ENCODE measurements at places on chromosomes 16 and 17.
A peak's percentile ranks its signal among the peaks of the same experiment; 100 is the strongest.

DNA sequence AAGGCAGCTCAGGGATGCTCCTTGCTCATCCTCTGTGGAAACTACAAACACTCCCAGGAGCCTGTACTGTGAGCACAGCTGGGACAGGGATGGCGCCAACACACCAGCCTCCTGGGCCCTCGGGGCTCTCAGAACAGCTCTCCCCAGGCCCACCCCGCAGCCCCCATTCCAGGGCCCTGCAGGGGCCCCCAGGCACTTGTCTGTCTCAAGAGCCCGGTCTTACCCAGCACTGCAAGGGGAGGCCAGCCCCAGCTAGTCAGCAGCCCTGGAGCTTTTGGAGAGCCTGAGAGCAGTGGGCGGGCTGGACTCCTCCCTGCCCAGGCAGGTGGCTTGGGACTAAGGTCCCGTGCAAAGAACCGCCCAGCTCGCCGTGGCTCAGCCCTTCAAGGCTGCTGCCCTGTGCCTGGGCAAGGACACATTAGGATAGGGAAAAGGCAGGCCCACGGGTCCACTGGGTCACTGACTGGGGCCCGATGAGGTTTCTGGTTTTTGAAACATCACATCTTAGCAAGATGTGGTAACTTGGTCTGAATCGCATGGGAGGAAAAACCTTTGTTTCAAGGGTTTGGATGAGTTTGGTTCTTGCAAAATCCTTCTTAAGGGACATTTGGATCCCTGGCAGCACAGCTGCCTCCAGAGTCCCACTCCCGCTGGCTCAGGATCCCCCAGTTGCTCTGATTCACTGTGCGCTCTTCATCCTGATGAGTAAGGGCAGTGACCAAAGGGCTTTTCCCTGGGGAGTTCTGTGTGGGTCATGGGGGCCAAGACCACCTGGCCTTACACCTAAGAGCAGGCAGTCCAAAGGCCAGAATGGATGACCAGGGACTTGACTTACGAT, 2.8 kb downstream of the DNASE1L2 start:
- DNase-seq = no peak

GRCh38 chr16:26263406-26263805, 571.6 kb downstream of the HS3ST4 start:
- DNase-seq = peak; percentile 29

- DNase-seq = no peak
Measured at GRCh38 chr16:74565378-74565777, 41.5 kb downstream of the GLG1 start.

DNA sequence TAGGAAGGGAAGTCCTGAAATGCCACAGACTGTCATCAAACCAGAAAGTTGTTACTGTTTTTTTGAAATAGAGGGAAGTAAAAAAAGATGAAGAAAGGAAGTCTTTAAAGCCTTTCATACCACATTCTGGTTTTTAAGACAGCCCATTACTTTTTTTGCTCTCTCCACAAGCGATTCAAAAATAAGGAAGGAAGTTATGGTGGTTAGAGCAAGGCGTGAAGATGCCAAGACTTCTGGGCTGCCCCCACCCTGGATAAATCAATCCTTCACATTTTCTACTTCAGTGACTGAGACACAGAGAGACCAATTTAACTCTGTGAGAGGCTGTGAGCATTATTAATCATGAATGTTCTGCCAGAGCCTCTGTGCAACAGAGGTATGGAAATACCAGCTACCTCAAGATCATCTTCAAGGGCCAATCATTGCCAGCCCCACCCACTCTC, 82.3 kb upstream of the BCAR1 start:
- DNase-seq = no peak

DNA sequence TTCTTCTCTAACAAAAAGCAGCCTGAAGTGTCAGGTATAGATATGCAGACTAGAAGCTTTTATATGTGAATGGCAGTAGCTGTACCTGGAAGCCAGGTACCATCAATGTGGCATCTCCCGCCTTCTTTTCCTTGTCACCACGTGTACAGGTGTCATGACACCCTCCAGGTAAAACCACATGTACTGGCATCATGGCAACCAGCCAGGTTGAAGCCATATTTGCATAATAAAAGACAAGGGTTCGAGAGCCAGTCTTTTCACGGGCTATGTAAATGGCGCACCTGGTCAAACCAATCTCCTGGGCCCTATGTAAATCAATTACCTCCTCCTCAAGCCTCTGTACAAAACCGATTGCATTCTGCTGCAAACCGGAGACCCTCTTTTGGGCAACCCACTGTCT, 541.3 kb downstream of the CDH11 start:
- DNase-seq = no peak

DNA sequence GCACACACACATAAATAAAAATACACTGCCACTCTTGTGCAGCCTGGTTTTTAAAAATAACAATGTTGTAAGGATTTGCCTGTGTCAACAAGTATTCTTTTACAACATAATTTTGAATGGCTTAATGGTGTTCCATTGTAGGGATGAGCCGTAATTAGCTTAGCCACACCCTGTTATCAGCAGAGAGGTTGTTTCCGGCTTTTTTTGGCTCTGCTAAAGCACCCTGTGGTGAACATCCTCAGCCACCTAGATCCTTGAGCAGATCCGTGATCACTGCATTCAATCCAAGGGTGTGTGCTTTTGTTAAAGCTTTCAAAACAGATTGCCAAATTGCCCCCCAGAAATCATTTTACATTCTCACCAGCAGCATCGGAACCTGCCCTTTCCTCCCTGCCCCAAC, 7.0 kb downstream of the KATNB1 start:
- no peak for DNase-seq

- DNase-seq = no peak
Measured at GRCh38 chr16:58128711-58129096, 477 bp downstream of the CFAP20 start.

DNA sequence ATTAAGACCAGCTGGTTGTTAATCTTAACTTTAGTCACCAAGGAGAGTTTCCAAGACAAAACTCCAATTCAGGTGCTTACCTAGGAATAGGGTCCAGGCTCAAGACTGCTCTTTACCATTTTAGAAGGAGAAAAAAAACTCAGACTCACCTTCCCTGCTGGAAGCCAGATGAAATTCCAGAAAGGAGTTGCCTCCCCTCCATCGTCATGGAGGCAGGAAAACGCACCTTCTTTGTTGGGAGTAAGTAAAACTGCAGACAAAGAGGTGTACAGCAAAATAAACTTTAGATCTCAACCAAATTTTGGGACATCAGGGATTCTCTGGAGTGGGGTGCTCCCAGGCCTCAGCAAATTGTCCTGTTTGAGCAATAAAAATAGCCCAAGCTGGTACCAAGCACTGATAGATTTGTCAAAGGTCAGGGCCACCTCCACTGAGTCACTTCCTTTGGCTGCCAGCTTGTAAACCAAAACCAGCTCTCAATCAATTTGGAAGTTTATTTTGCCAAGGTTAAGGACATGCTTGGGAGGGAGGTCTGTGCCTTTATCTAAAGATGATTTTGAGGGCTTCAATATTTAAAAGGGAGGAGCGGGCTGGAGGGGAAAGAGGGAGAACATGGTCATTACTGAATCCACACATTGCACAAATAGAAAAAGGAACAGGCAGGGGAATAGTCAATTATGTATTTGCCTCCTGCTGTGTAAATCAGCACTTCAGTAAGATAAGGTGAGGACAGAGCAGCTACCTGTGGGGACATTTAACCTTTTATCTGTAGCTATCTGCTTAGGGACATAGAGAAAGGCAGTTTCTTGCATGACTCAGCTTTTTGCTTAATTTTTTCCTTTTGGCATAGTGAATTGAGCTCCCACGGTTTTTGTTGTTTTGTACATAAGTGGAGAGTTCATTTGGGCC, 1.5 kb upstream of the ALDH3A2 start:
- no peak for DNase-seq

DNA sequence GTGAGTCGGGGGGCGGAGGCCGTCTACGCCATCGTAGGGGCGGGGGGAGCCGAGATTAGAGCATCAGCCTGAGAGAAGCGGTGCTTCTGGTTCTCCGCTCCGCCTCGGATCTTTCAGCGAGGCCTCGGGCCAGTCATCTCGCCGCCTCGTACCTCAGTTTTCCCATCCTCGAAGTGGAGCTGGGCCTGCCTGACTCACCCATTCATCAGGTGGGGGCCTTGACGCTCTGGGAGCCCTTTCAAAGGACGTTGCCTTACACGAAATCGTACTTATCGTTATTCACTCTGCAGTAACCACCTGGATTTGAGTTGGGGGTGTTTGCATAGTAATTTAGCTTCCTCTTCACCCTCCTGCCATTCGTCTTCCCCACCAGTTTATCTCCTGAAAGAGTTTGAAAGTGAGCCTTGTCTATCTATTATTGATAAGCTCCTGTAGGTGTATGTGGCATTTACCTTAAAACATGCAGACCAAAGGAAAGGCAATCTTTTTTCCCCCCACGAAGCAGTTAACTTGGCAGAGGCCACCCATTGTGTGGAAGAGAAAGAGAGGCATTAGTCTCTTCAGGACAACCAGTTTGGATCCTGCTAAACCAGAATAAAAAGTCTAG, 674 bp downstream of the TAF15 start:
- no peak for DNase-seq

- no peak for DNase-seq
Measured at GRCh38 chr16:48215738-48216137, 28.4 kb upstream of the LONP2 start.

DNA sequence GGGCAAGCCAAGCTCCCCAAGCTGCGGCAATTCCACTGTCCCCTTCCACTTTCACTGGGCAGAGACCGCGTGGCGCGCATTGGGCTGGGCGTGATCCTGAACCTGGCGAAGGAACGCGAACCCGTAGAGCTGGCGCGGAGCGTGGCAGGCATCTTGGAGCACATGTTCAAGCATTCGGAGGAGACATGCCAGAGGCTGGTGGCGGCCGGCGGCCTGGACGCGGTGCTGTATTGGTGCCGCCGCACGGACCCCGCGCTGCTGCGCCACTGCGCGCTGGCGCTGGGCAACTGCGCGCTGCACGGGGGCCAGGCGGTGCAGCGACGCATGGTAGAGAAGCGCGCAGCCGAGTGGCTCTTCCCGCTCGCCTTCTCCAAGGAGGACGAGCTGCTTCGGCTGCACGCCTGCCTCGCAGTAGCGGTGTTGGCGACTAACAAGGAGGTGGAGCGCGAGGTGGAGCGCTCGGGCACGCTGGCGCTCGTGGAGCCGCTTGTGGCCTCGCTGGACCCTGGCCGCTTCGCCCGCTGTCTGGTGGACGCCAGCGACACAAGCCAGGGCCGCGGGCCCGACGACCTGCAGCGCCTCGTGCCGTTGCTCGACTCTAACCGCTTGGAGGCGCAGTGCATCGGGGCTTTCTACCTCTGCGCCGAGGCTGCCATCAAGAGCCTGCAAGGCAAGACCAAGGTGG, 9.8 kb downstream of the SARM1 start:
- no peak for DNase-seq

- DNase-seq = peak; percentile 5
Measured at GRCh38 chr16:27169511-27170071, 33.7 kb upstream of the KDM8 start.

DNA sequence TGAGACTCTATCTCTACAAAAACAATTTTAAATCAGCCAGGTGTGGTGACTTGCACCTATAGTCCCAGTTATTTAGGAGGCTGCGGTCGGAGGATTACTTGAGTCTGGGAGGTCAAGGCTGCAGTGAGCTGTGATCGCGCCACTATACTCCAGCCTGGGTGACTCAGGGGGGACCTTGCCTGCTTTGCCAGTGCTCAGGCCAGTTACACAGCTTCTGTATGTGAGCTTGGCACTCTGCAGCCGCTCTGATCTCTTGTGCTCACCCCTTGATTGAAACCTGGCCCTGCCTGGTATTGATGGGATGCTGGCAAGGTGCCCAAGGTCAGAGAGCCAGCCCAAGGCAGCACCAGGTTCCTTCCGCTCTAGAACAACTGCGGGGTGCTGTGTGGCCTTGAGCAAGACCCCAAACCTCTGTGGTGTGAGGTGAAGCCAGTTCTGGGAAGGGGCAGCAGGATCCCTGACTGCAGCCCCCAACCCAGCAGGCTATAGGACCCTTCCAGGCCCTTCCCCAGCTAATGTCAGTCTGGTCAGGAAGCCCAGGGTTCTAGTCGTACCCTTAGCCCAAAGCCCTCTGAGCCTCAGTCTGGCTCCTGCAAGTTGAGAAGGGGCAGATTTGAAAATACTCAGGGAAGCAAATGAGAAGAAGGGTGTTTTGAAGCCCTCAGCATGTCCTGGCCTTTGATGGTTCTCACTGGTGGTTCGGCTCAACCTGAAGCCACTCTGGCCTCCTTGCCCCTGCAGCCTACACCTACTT, 18.9 kb downstream of the MMP15 start:
- no peak for DNase-seq

Measured in NCI-H2029 treated with DMSO at 0.1 percent for 48 hours (cell line).